Left lobe of liver (tissue), 2 donors: ENCODE measurements at places on chromosomes 5 and 9. TPM values are rescaled to one million over a fixed set of nuclear protein-coding genes. Genes with fewer than 3 reads are reported as not detected.
A peak's percentile ranks its signal among the peaks of the same experiment; 100 is the strongest.

Gene GCNT1
- 1.9 TPM for total RNA-seq

Gene TYRP1
- not detected for total RNA-seq

GRCh38 chr5:1959231-1959630 lies 76.5 kb upstream of the IRX4 start:
- DNase-seq: no peak

DNA sequence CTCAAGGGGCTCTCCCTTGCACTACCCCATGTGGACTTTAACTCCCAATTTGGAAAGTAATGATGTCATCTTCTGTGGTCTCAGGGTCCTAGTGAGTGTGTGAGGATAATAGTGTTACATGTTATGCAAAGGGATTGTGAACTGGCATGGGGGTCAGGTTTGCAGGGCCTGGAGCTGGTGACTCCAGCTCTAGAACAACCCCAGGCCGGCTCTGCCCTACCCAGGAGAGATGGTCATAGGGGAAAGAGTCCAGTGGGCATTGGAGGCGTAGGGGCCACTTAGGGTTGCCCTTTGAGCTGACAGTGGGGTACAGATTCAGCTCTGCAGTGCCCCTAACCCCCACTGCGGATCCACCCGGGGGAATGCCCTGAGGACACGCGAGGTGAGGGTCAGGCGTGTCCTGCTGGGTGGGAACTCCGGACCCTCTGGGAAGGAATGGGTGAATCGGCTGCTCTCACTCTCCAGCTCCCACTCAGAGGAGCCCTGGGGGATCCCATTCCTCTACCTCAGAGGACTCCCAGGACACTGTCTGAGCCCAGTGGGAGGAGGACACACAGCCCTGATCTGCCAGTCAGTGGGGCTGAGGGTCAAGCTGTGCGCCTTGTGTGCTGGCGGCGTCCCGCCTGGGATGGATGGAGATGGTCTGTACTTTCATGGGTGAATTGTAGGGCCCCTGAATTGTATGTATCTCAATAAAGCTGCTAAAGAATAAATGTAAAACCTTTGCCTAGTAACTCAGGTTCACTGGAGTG lies 2.5 kb upstream of the NKD2 start:
- DNase-seq: peak; percentile 40

Gene PCDHB6
- total RNA-seq: 0.10 TPM

Gene SPATA31A3
- total RNA-seq: not detected

- no peak for DNase-seq
These were observed 1152.9 kb upstream of the CDH6 start for GRCh38 chr5:30040488-30041118.

- no peak for DNase-seq
These were observed 50.1 kb downstream of the JAKMIP2 start for GRCh38 chr5:147732291-147732883.

Gene SLC36A2
- not detected for total RNA-seq

DNA sequence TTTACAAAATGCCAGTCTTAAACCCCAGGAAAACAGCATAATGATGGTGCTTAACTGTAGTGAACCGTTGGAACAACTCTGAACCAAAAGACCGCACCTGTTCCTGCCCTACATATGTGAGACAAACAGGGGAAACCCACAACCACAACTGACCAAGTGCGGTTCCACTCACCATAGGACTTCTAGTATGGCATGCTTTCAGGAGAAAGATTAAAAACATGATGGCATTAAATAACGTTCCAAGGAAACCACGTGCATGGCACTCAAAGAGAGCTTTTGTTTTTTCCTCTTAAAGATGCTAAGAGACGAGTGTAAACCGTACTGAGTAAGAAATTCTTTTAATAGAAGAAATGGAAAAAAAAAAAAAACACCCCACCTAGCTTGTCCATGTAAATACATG lies 119.8 kb downstream of the SSBP2 start:
- DNase-seq: no peak

- DNase-seq: no peak
These were observed 76.8 kb downstream of the ZDHHC21 start for GRCh38 chr9:14616188-14616982.

DNA sequence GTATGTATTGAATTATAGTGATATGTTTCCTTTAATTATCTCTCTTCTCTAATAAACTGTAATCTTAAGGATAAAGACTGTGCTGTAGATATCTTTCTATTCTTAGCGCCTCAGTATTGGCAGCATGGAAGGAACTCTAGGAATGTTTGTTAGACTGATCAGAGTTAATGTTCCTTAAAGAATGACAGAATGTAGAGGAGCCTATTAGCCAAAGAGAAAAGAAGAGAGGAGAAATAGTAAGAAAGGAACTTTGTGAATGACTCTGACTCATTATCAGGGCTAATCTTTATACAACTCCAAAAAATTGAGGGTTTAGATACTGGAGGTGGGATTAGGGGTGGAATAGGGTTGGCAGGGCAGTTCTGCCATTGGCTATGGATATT lies 59.0 kb upstream of the NUDT12 start:
- DNase-seq: no peak

- no peak for DNase-seq
These were observed 411.0 kb downstream of the MAT2B start for GRCh38 chr5:163916376-163916775.

- no peak for DNase-seq
These were observed 577.6 kb downstream of the CSNK1G3 start for GRCh38 chr5:124089578-124089977.

Gene NOXA1
- 6.0 TPM for total RNA-seq

DNA sequence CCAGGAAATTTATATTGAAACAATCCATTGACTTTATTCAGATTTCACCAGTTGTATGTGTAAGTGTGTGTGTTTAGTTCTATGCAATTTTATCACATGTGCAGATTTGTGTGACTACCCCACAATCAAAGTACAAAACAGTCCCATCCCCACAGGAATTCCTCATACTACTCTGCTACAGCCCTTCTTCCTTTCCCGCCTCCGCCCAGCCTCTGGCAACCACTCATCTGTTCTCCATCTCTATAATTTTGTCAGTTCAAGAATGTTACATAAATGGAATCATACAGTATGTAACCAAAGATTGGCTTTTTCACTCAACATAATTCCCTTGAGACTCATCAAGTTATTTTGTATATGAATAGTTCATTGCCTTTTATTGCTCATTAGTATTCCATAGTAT lies 289.1 kb downstream of the GADD45G start:
- DNase-seq: peak; percentile 14

- DNase-seq: no peak
These were observed 384.8 kb upstream of the MEF2C start for GRCh38 chr5:89267788-89268187.

Gene GRPEL2
- 5.1 TPM for total RNA-seq
